ENCODE measurements at places on chromosomes 6 and 20.

GRCh38 chr6:133300896-133301295 lies 59.7 kb downstream of the EYA4 start:
- no peak for DNase-seq

DNA sequence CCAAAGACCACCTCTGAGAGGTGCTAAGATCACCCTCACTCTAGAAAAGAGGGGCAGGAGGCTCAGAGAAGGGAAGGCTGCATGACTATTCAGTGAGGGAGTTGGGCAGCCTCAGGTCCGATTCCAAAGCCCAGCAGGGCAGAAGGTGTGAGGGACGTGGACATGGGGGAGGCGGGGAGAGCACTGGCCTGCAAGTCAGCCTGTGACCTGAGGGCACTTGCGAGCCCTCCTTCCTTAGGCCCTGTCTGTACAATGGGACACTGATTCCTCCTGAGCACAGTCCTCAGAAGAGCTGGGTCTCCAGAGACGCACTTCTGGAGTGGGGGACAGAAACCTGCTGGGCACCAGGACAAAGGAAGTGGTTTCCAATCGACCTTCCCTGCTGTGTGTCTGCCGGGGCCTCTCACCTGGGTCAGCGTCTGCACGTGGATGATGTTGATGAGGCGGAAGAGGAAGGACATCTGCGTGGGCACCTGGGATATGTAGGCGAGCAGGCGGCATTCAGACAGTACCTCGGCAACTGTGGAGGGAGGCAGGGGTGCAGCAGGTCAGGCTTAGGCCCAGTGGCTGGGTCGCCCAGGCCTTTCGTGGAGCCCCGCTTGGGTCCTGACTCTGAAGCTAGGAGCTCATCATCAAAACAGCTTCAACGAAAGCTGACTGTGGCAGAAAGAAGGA lies 48.5 kb downstream of the MYH7B start:
- no peak for DNase-seq

- peak; percentile 56 for DNase-seq
Measured at GRCh38 chr20:36856691-36857635, 19.0 kb upstream of the TLDC2 start.

GRCh38 chr20:33475381-33476152 lies 14.3 kb upstream of the CBFA2T2 start:
- no peak for DNase-seq

DNA sequence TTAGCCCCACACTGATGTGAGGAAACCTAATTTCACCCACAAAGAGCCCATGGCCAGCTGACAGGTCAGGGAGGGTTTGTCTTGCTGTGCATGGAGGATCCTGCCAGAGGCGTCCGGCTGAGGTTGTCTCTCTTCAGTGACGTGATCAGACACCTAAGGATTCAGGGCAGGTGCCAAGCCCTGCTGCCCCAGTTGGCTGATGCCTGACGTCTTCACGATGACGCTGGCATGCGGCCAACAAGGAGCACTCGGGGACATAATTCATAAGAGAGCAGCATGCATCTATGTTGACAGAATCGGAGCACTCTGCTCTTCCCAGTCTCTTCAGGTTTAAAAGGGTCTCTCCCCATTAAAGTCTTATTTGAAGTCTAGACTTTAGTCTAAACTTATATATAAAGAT lies 47.8 kb downstream of the PSMB1 start:
- DNase-seq, result no peak

GRCh38 chr6:149275621-149276020 lies 41.9 kb upstream of the TAB2 start:
- DNase-seq, result no peak

GRCh38 chr6:52299653-52300052 lies 15.1 kb upstream of the MCM3 start:
- DNase-seq, result no peak

DNA sequence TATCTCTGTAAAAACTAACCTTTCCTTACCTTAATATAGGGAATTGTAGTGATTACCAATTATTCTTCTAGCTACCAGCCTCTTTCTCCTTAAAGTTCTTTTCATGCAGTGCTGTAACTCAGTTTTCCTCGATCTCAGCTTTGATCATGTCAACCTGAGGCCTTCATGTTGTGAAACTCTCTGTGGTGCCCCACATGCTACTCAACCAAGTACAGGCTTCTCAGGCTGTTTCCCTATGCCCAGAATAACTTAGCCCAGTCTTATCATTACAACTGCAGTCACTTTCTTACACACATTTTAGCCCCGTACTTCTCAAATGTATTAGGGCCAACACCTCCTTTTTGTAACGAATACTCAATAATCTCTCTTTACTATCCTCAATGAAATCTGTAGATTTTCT lies 90.1 kb upstream of the SUPT3H start:
- DNase-seq, result no peak

DNA sequence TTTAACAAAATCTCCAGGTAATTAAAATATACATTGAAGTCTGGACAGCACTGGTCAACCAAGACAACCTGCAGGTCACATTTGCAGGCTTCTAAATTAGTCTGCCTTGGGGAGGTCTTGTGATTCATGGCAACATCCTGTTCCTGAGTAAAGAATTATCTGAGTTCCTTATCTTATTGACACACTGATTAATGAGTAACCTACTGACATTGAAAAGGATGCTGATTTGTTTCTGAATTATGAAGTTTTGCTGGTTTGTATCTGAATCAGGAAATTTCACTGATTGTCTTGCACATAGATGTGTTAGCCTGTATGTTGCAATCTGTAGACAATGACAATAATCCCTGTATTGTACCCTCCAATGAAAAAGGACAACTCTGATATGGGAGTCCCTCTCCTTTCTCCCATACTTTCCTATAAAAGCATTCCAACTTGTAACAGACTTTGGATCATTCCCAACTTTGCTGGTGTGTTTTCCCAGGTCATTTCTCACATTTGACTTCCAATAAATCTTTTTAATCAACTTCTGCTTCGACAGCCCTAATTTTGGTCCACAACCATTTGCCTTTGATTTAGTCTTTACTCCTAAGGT lies 80.0 kb downstream of the LAMP5 start:
- peak; percentile 16 for DNase-seq

- DNase-seq, result no peak
Measured at GRCh38 chr6:36426622-36427021, 16.0 kb downstream of the PXT1 start.

DNA sequence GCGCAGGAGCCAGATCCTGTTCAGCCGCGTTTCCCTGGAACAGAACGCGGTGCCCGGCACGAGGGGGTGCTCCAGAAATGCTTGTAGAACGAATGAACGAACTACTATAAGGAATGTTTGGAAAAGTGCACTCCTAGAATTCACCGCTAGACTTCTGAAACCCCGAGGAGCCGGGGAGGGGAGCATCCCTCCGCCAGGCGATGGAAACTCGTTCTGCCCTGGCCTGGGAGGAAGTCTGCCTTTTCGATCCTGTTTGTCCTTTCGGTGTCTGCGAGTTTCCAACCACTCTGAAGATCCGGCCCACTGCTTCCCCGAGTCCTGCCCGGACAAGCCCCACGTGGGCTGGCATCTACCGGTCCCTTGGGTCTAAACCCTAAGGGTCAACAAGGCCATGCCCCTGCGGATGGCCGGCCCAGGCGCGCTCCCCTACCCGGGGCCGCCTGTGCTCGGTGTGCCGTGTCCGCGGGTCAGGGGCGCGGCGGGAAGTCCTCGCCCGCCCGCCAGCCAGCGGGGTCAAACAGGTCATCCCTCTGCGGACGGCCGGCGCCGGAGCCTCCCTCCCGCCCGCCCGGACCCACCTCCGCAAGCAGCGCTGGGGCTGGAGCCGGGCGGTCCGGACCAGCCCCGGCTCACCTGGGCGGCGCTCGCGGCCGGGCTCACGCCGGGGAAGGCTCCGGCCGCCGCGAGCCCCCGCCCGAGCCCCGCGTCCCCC lies 526 bp downstream of the SULF2 start:
- DNase-seq, result peak; percentile 55
